Activated T-helper 1 cell treated with anti-CD3 and anti-CD28 coated beads, Interleukin-2, amount 50 U/mL, for 16 hours (primary cell): ENCODE measurements at places on chromosomes 2 and 18.

GRCh38 chr18:34511435-34511834 is 198.7 kb upstream of the DTNA start:
- no peak for DNase-seq

- DNase-seq, result no peak
These were observed 263.2 kb downstream of the TGIF1 start for GRCh38 chr18:3713166-3713565.

- DNase-seq, result no peak
These were observed 29.1 kb downstream of the CIB4 start for GRCh38 chr2:26612034-26612433.

DNA sequence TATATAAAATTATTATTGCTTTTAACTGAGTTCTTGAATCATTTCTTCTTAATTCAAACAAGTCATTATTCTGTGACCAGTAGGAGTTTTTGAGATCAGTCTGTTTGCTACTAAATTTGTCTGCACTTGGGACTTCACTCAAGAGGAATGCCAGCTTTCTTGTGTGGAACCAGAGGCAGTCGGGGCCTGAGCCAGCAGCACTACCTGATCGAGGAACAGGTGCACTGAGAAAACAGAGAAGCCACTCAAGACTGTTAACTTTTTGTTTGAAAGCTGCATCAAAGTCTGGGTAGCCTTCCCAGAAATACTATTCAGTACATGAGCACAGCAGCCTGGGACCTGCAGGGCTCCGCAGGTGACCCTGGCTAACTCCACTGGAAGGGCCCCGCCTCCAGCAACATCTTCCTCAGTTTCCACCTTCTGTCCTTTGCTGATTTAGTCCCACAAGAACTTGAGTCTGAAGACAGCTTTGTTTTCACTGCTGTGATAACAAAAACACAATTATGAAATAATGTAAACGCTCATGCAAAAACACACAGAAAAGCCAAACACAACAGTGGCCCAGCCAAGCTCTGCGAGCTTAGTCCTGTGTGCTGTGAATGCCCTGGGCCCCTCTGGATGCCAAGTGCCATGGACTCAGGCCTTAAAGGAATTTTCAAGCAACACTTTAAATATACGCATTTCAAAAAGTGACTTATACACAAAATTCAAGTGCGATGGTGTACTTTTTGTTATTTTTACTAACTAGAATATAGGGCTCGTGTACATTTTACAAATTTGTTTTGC is 62.0 kb downstream of the SH3YL1 start:
- DNase-seq, result no peak

DNA sequence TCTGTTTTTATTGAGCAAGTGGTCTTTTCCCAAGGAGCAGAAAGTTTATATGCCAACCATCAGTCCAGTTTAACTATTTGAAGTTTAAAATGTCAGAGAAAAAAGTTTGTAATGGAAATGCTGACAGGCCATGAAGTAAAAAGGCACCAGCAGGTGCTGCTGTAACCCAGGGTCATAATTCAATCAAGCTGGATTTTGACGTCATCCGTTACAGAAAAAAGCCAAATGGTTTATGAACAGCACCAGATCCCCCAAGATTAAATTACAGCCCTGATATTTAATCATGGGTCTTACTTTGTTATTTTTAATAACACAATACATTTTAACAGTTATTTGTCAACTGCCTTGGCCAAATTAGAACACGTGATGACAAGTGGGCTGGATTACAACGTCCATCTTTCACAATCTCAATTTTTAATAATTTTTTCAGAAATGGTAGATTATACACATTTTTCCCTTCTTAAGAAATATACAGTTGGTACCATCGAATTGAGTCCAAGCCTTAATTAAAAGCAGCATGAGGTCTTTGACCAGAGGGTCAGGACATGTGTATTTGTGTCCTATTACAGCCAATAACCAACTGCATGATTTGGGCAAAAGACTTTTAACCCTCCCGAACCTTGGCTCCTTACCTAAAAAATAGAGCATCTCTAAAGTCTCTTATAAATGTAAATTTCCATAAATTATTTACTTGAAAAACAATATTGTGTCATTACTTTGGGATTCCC is 10.0 kb downstream of the TCF4 start:
- no peak for DNase-seq

DNA sequence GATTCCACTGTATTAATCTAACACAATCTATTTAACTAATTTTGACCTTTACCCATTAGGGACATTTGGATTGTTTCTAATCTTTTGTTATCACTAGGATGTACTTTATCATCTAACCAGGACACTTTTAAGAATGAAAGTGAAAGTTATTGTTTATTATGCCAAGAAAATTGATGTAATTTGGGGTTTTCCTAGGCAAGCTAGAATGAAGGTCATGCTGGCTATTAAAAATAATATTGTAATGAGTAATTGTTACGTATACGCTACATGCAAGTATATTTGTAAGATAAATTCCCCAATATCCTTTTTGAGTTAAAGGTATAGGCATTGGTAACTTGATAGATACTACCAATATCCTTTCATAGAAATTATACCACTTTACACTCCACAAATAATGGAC is 74.6 kb downstream of the COL5A2 start:
- no peak for DNase-seq

- no peak for DNase-seq
These were observed 16.3 kb upstream of the BOK start for GRCh38 chr2:241542278-241542605.

DNA sequence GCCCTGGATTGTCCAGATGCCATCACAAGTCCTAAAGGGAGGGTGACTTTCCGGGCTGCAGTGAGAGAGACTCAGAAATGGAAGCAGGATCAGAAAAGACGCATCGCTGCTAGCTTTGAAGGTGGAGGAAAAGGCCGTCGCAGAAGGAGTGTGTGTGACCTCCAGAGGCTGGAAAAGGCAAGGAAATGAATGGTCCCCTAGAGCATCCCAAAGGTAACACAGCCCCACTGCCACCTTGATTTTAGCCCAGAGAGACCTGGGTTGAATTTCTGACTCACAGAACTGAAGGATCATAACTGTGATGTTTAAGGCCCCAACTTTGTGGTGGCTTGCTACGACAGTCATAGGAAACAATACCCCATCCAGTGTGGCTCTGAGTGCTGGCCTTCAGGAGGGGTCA is 8.6 kb upstream of the NCK2 start:
- no peak for DNase-seq

DNA sequence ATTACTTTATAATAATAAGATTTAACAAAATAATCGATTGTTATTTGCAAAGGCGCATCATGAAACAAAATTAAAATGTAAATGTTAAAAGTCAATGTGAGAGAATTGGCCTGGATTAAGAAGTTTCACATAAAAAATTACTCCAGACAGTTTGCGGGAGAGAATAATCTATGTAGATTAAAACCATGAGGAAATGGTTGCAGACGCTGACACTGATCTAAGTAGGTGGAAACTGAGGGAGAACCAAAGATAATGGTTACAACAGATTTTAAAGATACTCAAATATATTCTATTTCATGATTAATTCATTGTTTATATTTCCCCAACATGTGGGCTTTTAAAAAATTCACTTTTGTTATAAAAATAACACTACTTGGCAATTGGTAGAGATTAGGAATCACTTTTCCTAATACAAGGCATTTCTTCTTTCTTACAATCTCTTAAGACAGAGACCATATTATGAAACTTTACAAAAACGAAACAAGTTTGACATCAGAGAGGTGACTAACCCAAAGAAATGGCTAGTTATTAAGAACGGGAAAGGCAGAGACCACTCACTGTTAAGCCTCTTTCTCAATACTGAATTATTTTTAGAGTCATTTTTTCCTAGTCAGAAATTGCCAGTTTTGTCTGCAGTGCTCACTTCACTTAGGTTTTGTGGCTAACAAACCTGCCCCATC is 1.6 kb downstream of the KANSL1L start:
- no peak for DNase-seq

- no peak for DNase-seq
These were observed 230.6 kb upstream of the EPAS1 start for GRCh38 chr2:46066601-46067000.

DNA sequence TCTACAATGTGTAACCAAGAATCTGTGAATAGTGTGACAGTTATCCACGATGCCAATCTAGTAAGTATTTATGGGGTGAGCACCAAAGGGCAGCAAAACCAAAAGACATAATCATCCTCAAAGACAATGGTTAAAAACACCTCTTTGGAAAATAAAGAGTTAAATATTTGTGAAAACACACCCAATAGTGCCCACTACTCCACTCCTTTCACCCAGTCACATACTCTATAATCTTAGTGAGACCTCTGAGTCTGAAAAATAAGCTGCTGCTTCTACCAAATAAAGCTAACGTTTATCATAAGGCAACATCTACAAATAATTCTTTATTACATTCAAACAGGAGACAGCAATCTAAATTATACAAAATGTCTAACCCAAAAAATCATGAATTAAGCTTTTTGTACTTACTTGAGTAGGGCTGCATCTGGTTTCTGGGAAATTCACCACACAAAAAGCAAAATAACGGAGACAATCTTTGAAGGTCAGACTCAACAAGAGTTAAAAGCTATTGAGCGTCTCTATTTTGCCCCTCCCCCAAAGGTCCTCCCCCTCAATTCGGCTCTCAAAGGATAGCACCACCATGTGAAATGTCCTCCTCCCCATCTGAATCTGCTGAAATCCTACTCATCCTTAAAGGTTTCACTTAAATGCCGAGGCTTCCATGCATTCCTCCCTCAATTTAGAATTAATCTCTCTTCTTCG is 2.0 kb downstream of the RAPH1 start:
- DNase-seq, result no peak

- peak; percentile 40 for DNase-seq
These were observed 1.7 kb upstream of the POLR2D start for GRCh38 chr2:127859712-127860085.

- DNase-seq, result no peak
These were observed 150.0 kb downstream of the RNF152 start for GRCh38 chr18:61742565-61743429.

DNA sequence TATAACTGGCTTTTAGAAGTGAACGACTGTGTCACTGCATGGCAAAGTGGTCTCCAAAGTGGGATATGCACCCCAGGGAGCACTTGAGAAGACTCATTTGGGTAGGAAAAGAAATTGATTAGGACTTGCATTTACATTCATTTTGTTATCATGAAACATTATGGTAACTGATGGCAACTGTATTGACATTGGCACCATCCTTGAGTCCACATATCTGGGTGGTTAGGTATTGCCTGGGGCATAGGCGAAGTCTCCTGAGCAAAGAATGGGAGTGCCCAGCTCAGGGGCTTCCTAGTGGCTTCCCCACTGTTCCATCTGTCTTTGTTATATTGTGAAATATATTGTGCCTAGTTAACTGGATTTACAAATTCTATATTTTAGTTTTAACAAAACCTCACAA is 29.2 kb downstream of the SPATS2L start:
- no peak for DNase-seq

GRCh38 chr2:55883357-55883756 is 40.2 kb downstream of the EFEMP1 start:
- DNase-seq, result no peak

GRCh38 chr2:105470979-105471378 is 72.1 kb upstream of the FHL2 start:
- no peak for DNase-seq

GRCh38 chr2:64751286-64752260 is 97.9 kb upstream of the SERTAD2 start:
- DNase-seq, result no peak

DNA sequence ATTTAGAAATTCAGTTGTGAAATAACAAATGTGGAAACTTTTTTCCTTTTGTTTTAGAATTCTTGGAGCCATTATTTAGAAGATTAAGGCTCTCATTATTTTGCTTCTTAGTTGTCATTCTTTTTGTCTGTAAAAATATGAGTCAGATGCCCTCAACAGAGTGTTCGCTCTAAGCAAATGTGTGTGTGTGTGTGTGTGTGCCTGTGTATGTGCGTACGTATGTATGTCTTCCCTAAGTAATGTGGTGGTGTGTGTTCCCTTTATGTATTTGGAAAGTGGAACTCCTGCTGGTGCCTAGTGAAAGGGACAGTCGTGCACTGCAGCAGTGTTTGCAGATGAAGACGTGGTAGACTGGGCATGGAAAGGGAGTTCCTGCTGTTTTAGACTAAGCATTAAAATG is 27.5 kb downstream of the ZNF407 start:
- no peak for DNase-seq

DNA sequence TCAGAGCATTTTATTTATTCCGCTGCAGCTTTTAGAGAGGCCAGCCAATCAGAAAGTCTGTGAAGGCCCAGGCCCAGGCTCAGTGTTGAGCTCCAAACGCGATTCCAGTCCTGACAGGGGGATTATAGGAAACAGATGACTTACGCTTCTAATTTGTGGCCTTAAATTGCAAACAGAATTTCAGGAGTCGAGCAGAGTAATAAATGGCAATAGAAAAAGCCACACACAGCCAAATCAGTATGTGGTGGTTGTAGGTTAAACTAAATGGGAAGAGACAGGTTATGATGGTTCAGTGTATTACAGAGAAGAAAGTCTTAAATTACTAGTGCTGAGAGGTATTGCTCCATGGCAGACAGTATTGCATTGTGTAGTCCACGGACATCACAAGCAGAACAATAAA is 131.0 kb upstream of the ZEB2 start:
- no peak for DNase-seq
